Stomach (tissue), 19 donors: ENCODE measurements at places on chromosomes 3 and 15. TPM values are rescaled to one million over a fixed set of nuclear protein-coding genes. Genes with fewer than 3 reads are reported as not detected.

GRCh38 chr15:50786871-50787270 lies 21.4 kb upstream of the SPPL2A start:
- no peak overlapping the region for H3K4me3 ChIP-seq
- no peak overlapping the region for H3K27ac ChIP-seq
- no peaks in the 10 kb centered on the region for H3K27me3 ChIP-seq
- no peak for DNase-seq
- H3K4me1 ChIP-seq: no peaks in the 10 kb centered on the region

- no peak for DNase-seq
- no peak overlapping the region for H3K4me3 ChIP-seq
- H3K4me1 ChIP-seq: no peaks in the 10 kb centered on the region
These were observed 422.4 kb upstream of the ATP11B start for GRCh38 chr3:182370949-182371348.

DNA sequence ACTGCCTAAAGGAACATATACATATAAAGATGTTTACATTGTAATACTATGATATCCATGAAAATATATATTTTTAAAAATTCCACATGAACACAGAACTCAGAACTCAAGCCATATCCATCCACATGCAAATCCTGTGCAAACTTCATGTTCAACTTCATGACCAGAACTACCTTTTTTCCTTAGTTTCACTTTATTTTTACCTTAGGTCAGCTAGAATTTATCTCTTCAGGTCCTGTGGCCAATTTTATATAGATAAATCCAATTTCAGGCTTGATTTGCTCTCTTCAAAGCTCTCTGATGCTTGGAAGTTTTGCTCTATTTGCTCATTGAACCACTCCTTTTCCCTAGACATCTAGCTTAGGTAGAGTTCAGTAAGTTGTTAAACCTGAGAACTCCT lies 38.8 kb downstream of the ZPLD1 start:
- no peaks in the 10 kb centered on the region for H3K27me3 ChIP-seq
- no peaks in the 10 kb centered on the region for H3K4me1 ChIP-seq
- no peak overlapping the region for H3K4me3 ChIP-seq

DNA sequence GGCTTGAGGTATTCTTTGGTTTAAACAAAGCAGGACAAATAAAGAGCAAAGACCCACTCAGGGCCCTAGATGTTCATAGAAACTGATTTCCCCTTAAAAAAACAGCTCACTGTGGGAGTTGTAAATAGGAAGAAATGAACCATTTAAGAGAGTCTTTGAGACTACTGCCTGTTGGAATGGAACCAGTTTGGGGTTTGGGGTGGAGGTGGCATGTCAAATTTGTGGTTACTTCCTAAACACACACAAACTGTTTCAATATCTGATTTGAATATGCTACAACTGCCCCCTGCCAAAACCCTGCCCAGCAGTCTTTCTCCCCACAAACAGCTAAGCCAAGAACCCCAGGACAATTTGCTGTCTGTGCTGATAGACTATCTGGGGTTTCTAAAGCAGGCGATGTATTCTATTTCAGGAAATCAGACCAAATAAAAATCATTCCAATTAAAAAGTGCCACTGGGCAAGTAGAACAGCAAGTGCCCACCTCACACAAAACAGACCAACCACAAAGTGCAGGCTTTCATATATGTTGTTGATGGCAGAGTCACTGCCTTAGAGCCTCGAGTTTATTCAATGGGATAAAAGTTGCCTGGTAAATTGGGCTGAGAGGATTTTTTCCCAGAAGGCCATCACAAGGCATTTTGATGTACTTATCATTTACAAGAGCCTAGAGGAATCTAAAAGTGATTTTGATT lies 293.9 kb upstream of the PROK2 start:
- no peaks in the 10 kb centered on the region for H3K27me3 ChIP-seq
- H3K27ac ChIP-seq: peak overlapping the region; percentile 50
- H3K4me1 ChIP-seq: peaks cover 6% of the 10 kb centered on the region
- no peaks in the 10 kb centered on the region for H3K36me3 ChIP-seq
- no peak for DNase-seq

DNA sequence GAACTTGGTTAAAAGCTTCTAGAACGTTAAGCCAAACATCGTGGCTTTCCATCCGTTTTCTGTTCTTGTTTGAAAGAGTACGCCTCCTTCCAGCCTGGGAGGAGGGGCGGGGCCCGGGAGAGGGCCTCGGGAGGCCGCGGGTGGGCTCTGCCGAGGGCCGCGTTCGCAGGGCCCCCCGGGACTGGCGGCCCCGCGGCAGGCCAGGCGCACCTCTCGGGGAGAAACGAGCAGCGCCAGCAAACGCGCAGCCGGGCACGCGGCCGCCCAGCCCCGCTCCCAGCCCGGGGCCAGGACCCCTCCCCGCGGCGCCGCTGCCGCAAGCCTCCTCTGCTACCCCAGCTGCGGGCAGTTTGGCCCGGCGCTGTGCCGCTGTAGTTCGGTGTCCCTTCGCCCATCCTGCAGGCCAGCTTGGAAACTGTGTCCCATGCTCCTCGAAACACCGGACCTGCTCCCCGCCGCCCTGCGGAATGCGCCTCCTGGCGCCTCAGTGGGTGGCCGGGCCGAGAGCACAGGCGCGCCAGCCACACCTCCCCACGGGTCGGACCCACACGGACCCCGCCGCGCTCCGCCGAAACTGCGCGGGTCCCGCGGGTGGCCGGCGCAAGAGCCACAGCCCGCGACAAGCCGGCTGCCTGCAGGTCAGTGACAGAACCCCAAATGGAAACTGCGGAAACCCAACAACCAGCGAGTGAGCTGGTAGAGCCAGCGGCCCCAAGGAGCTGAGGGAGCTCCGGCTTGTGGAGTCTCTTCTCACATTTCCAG lies 2.3 kb downstream of the OCA2 start:
- no peaks in the 10 kb centered on the region for H3K36me3 ChIP-seq
- peak overlapping the region; percentile 61 for H3K4me3 ChIP-seq
- peaks cover 55% of the 10 kb centered on the region for H3K27me3 ChIP-seq
- DNase-seq: no peak
- H3K27ac ChIP-seq: no peak overlapping the region

DNA sequence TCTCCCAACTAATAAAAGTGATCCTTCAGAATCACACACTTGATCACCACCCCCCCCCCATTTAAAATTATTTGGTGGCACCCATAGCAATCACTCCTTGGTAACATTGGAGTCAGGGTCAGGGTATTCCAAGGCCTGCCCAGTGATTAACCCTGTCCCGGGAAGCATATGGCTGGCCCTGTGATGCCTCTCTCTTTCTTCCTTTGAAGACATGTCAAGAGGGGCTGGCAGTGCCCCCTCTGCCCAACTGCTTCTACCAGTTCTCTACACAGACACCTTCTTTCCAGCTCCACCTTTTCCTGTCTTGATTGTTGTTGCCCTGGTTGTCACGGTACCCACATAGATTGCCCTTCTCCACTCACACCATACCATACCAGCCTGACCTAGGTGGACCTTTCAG lies 30.9 kb upstream of the MANF start:
- no peaks in the 10 kb centered on the region for H3K27me3 ChIP-seq
- peaks cover 29% of the 10 kb centered on the region for H3K4me1 ChIP-seq
- no peak overlapping the region for H3K4me3 ChIP-seq
- DNase-seq: no peak
- no peak overlapping the region for H3K27ac ChIP-seq

- H3K4me3 ChIP-seq: no peak overlapping the region
- H3K4me1 ChIP-seq: no peaks in the 10 kb centered on the region
- no peak overlapping the region for H3K27ac ChIP-seq
- DNase-seq: no peak
These were observed 40.2 kb downstream of the CMTM8 start for GRCh38 chr3:32278714-32279113.

The SNRPA1 gene
- 3.5 TPM for total RNA-seq
